Lower leg skin (tissue), 4 donors: ENCODE measurements at places on chromosomes 2 and 18. TPM values are rescaled to one million over a fixed set of nuclear protein-coding genes. Genes with fewer than 3 reads are reported as not detected.

CCDC85A gene
- total RNA-seq = 3.7 TPM

SERPINB11 gene
- total RNA-seq = not detected

CTAGE1 gene
- total RNA-seq = not detected

GNLY gene
- 3.6 TPM for total RNA-seq

TMEM198 gene
- total RNA-seq = 0.19 TPM

RTN4 gene
- 290 TPM for total RNA-seq

CACNB4 gene
- total RNA-seq = 4.1 TPM

SLC9A4 gene
- not detected for total RNA-seq

IFIH1 gene
- total RNA-seq = 8.3 TPM

RFTN2 gene
- total RNA-seq = 3.5 TPM

PRSS56 gene
- not detected for total RNA-seq

EMX1 gene
- not detected for total RNA-seq

M1AP gene
- total RNA-seq = 0.38 TPM

ZNF396 gene
- 2.1 TPM for total RNA-seq

MATN3 gene
- total RNA-seq = 1.5 TPM

IL36G gene
- total RNA-seq = 19.1 TPM
